ENCODE measurements at places on chromosomes 3 and 15. TPM values are rescaled to one million over a fixed set of nuclear protein-coding genes. Genes with fewer than 3 reads are reported as not detected.

DNA sequence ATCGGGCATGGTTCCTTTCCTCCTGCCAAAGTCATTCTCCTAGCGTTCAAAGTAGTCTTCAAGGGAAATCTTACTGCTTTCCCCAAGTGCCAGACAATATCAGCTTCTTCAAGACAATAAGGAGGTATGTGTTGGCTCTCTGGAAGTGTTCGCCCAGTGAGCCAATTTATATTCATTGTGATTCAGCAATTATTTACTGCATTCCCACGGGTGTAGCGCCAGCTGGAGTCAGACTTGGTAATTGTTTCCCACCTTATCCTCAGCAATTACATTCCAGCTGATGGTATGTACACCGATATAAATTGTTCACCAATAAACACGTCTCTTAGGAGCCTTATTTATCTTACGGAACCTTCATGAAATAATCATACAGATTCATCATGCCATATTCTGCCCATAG lies 103.6 kb upstream of the CTNNB1 start:
- H3K4me3 ChIP-seq = no peak overlapping the region
- H3K36me3 ChIP-seq = no peaks in the 10 kb centered on the region
- H3K27me3 ChIP-seq = no peaks in the 10 kb centered on the region

GRCh38 chr15:35117543-35118265 lies 32.6 kb upstream of the NANOGP8 start:
- DNase-seq = no peak
- H3K27me3 ChIP-seq = no peaks in the 10 kb centered on the region
- no peak overlapping the region for H3K27ac ChIP-seq
- H3K4me3 ChIP-seq = no peak overlapping the region

DNA sequence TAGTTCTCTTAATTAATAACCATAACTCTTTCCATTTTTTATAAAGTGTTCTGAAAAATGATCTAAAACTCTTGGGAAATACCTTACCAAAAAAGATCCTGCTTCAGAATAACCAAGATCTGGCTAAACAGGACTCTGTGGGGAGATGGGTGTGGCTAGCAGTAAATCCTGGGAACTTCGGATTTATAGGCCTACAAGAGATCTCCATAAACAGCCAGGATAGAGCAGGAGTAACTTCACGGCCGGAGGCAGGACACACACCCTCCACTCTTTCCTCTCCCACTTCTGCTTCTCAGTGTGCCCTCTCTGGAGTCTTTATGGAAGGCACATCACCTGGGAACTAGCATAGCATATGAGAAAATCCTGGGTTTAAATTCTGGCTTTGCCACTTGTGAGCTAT lies 309.4 kb upstream of the SOX2 start:
- no peak overlapping the region for H3K27ac ChIP-seq
- H3K4me3 ChIP-seq = no peak overlapping the region
- DNase-seq = no peak
- no peaks in the 10 kb centered on the region for H3K4me1 ChIP-seq
- H3K36me3 ChIP-seq = no peaks in the 10 kb centered on the region

DNA sequence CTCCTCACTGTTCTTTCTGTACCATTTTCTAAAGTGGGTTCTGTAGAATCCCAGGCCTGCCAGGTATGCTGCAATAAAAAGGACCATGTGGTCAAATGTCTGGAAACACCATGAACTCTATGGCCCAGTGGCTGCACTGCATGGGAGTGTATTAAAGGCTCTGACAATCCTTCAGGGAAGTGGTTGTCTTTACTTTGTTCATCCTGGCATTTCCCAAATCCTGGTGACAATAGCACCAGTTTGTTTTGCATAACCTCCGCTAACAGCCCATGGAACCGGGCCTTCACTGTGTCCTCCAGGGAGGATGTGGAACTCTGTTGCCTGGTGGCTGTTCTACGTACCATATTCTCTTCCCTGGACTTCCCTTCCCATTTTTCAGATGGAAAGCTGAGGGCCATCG lies 11.2 kb upstream of the DUSP7 start:
- DNase-seq = no peak
- H3K36me3 ChIP-seq = no peaks in the 10 kb centered on the region
- H3K27me3 ChIP-seq = no peaks in the 10 kb centered on the region
- H3K4me3 ChIP-seq = no peak overlapping the region
- peaks cover 15% of the 10 kb centered on the region for H3K4me1 ChIP-seq
- no peak overlapping the region for H3K27ac ChIP-seq

DNA sequence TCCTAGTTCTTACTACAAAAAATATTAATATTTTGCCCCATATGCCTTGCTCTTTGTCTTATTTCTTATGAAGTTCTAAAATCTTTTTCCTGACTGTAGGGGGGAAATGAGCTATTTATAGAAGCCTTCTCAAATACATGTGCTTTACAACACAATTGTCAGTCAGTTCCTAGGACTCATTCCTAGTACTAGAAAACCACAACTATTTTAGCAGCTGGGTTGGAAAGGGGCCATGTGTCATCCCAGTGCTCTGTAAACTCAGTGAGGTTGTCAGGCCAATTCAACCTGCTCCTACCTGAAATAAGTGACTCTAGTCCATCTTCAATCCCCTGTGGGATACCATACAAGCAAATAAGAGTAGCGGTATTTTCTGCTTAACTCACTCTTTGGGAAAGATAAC lies 153.8 kb downstream of the ULK4 start:
- DNase-seq = no peak
- no peak overlapping the region for H3K4me3 ChIP-seq
- H3K4me1 ChIP-seq = no peaks in the 10 kb centered on the region
- H3K36me3 ChIP-seq = no peaks in the 10 kb centered on the region
- H3K27me3 ChIP-seq = no peaks in the 10 kb centered on the region
- H3K27ac ChIP-seq = no peak overlapping the region

GRCh38 chr3:182241766-182242488 lies 530.2 kb downstream of the SOX2 start:
- no peaks in the 10 kb centered on the region for H3K36me3 ChIP-seq
- H3K4me3 ChIP-seq = no peak overlapping the region
- no peak for DNase-seq
- H3K27me3 ChIP-seq = no peaks in the 10 kb centered on the region
- H3K27ac ChIP-seq = 0 out of 3 replicates have a peak overlapping the region, but pooled peaks have one; percentile 11

DNA sequence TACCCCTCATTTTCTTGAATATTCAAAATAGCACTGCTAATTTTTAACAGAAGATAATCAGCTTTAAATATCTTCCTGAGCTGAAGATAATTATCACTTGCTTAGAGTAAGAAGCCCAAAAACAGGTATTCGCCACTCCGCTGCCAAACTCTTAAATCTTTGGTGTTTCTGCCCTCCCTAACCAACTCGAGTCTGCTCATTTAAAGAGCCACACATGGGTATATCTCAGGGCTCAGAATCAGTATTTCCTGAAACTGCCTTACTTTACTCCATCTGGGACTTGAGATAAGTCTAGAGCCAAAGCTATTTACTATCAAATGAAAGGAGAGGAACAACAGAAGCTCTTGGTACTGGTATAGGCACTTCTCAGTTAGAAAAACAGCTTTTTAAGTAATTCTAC lies 10.8 kb downstream of the PDCD10 start:
- H3K27me3 ChIP-seq = no peaks in the 10 kb centered on the region
- peaks cover 40% of the 10 kb centered on the region for H3K36me3 ChIP-seq
- no peak for DNase-seq
- H3K4me1 ChIP-seq = peaks cover 17% of the 10 kb centered on the region

- H3K27ac ChIP-seq = no peak overlapping the region
- no peak overlapping the region for H3K4me3 ChIP-seq
- no peaks in the 10 kb centered on the region for H3K36me3 ChIP-seq
- no peaks in the 10 kb centered on the region for H3K4me1 ChIP-seq
- no peak for DNase-seq
Observed at GRCh38 chr15:33211176-33211808, 16.8 kb upstream of the FMN1 start.

GRCh38 chr3:73611176-73611575 lies 13.6 kb downstream of the PDZRN3 start:
- H3K4me3 ChIP-seq = no peak overlapping the region
- H3K4me1 ChIP-seq = no peaks in the 10 kb centered on the region
- no peaks in the 10 kb centered on the region for H3K27me3 ChIP-seq
- H3K36me3 ChIP-seq = no peaks in the 10 kb centered on the region

DNA sequence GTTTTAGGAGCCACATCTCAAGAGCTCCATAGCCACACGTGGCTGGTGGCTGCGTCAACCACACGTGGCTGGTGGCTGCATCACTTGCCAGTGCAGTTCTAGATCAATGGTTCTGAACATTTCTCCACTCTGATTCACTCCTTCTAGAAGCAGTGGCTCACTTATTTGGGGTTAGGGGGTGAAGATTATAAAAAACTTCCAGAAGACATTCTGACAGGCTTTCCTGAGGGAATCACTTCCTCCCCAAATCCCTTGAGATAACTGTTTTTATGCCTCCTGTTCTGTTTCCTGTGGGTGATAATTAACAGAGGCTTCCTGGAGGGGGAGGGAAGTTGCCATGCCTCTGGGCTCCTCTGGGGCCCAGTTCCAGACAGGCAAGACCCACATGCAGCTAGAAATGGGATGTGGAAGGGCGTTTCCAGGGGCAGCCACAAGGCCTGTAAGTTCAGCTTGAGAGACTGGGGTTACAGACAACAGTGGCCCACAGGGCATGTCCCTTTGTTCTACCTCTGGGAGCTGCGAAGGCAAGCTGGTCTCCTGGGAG lies 23.6 kb downstream of the HEG1 start:
- H3K36me3 ChIP-seq = no peaks in the 10 kb centered on the region
- no peak overlapping the region for H3K4me3 ChIP-seq
- DNase-seq = no peak
- no peak overlapping the region for H3K27ac ChIP-seq

GRCh38 chr15:89645680-89646079 lies 9.6 kb downstream of the KIF7 start:
- H3K27ac ChIP-seq = no peak overlapping the region
- H3K27me3 ChIP-seq = no peaks in the 10 kb centered on the region
- H3K4me3 ChIP-seq = no peak overlapping the region
- H3K4me1 ChIP-seq = no peaks in the 10 kb centered on the region

DNA sequence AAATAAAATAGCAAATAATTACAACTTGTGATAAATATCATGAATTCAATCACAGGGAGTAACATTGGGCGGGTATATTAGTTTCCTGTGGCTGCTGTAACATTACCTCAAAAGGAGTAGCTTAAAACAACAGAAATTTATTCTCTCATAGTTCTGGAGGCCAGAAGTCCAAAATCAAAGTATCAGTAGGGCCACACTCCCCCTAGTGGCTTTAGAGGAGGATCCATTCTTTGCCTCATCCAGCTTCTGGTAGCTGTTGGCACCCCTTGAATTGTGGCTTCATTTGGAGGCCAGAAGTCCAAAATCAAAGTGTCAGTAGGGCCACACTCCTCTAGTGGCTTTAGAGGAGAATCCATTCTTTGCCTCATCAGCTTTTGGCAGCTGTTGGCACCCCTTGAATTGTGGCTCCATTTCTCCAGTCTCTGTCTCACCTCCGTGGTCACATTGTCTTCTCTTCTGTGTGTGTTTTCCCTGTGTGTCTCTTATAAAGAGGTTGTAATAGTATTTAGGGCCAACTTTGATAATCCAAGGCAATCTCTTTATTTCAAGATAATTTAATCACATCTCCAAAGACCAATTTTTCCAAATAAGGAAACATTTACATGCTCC lies 3.1 kb upstream of the CFAP20DC start:
- no peaks in the 10 kb centered on the region for H3K36me3 ChIP-seq
- no peak overlapping the region for H3K27ac ChIP-seq
- DNase-seq = peak; percentile 37
- no peaks in the 10 kb centered on the region for H3K27me3 ChIP-seq
- no peak overlapping the region for H3K4me3 ChIP-seq
- H3K4me1 ChIP-seq = no peaks in the 10 kb centered on the region

DNA sequence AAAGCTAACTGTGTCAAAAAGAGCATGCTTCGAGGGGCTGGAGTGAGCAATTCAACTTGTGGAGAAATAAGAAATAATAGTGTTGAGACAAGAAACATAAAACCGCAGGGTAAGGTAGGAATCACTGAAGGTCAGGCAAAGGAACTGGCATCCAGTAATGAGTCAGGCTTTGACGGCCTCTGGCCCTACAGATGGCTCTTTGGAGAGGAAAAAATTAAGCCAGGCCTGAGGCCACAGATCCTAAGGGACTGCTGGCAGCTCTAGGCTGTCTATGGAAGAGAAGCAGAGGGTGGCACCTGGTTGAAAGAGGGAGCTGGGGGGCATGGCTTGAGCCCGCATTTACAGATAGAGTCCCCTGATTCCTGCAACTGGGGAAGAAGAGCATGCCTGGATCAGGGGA lies 28.6 kb upstream of the ZSCAN2 start:
- no peak overlapping the region for H3K4me3 ChIP-seq
- H3K36me3 ChIP-seq = peaks cover 5% of the 10 kb centered on the region
- no peaks in the 10 kb centered on the region for H3K27me3 ChIP-seq
- DNase-seq = no peak
- H3K4me1 ChIP-seq = peaks cover 20% of the 10 kb centered on the region
- H3K27ac ChIP-seq = no peak overlapping the region

- no peak for DNase-seq
- no peaks in the 10 kb centered on the region for H3K27me3 ChIP-seq
- no peaks in the 10 kb centered on the region for H3K36me3 ChIP-seq
- no peak overlapping the region for H3K4me3 ChIP-seq
- no peaks in the 10 kb centered on the region for H3K4me1 ChIP-seq
- H3K27ac ChIP-seq = no peak overlapping the region
Observed at GRCh38 chr3:60798456-60798855, 452.8 kb downstream of the FHIT start.

GRCh38 chr3:177358977-177359592 lies 161.8 kb upstream of the TBL1XR1 start:
- peak overlapping the region; percentile 98 for H3K27ac ChIP-seq
- H3K4me1 ChIP-seq = peaks cover 56% of the 10 kb centered on the region
- H3K4me3 ChIP-seq = peak overlapping the region; percentile 7
- H3K27me3 ChIP-seq = no peaks in the 10 kb centered on the region

- DNase-seq = no peak
- H3K4me1 ChIP-seq = no peaks in the 10 kb centered on the region
- H3K4me3 ChIP-seq = no peak overlapping the region
Observed at GRCh38 chr15:29812384-29812694, 9.9 kb downstream of the TJP1 start.

DNA sequence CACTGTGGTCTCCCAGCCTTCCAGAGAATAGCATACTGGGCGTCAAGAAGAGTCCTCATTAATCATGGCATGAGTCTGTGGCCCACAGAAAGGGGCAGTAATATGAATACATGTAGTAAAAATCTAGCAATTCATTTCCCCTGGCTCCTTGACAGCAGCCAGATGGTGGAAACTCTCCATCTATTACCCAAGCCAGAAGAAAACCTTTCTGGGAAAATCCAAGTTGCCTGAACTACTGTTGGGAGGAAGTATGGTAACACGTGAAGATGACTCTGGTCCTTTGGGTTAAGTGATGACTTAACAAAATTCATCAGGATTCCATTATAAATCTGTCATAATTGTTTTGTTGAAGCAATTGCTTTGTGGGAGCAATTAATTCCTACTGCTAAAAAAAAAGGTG lies 530.5 kb downstream of the FHIT start:
- no peak overlapping the region for H3K4me3 ChIP-seq
- H3K4me1 ChIP-seq = no peaks in the 10 kb centered on the region
- no peak for DNase-seq

LRRC31 gene
- not detected for total RNA-seq

SLC28A2 gene
- total RNA-seq = not detected

ADGRG7 gene
- total RNA-seq = not detected

TMEM212 gene
- not detected for total RNA-seq

NAALADL2 gene
- not detected for total RNA-seq

All from K562 (cell line).